SHP77 treated with DMSO at 0.1 percent for 48 hours (cell line): ENCODE measurements at places on chromosomes 3 and 15.
A peak's percentile ranks its signal among the peaks of the same experiment; 100 is the strongest.

DNA sequence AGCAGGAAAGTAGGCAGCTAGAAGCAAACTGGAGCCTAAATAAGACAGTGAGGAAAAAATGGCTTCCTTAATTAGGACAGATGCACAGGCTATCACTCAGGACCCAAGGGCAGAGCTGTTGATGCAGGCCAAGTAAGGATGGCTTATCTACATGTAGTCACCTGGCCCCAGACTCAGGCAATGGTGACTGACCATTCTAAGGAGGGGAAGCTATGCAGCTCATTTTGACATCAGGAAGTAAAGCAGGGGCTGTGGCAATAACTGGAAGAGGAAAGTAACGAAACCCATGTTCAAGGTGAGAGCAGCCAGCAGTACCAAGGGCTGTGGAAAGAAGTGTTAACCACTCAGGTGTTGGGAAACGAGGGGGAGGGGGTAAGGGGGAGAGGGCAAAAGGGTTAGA lies 16.2 kb downstream of the ACAD11 start:
- DNase-seq: no peak

GRCh38 chr15:48733615-48734014 lies 77.3 kb downstream of the CEP152 start:
- DNase-seq: no peak

DNA sequence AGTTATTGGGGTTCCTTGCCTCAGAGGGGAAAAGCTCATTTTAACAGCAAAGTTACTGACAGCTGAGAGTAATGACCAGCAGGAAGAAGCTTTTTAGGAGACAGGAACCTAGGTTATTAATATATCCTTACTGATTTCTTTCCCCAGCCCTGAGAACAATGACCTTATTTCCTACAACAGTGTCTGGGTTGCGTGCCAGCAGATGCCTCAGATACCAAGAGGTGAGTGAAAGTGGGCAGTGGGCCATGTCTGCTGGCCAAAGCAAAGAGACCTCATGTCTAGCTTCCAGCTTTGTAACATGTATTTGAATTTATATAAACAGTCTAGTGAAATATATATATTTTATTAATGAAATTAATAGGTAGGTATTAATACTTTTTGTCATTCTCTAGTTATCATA lies 5.0 kb downstream of the CCNDBP1 start:
- DNase-seq: no peak

GRCh38 chr3:183151821-183152351 lies 10.6 kb downstream of the LAMP3 start:
- DNase-seq: no peak

- no peak for DNase-seq
Observed at GRCh38 chr3:54621184-54621583, 306.7 kb downstream of the LRTM1 start.

DNA sequence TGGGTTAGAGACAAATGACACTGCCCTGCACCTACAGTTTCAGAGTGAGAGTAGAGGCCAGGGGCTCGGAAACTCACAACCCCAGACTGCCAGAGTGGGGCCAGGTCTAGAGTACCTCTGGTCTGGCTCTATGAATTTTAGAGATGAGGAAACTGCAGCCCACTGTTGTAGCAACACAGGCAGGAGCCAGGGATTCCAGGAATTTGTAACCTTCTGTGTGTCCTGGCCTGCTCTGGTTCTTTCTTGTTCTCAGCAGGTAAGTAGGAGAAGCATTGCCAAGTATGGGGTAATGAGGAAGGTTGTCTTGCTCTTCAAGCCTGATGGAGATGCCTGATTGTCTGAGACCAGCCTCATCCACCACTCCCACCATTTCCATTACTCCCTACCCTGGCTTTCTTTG lies 221.8 kb downstream of the UACA start:
- DNase-seq: no peak

DNA sequence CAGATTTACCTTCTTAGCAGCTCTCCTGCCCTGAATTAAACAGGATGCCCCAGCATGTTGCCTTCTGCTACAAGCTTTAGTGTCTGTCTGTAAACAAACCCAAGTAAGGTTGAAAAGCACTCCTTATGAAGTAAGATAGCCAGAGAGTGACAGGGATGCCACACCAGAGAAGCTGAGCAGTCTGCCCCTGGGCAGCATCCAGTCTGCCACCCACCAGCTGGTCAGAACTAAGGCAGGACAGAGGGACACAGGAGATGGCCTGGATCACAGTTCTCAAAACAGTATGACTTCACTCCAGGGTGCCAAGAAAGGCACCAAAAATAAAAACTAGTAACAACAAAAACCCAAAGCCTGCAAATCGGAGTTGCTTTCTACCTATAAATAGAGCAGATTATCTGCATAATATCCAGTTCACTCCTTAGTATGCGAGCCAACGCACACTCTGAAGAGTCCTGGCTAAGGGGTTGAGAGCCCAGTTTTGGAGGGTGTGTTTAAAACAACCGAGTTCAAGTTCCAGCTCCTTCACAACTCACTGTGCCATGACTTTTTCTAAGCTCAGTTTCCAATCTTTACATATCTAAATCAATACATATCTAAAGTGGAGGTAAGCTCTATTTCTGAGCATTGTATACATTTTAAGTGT lies 198.9 kb downstream of the KCNMB2 start:
- DNase-seq: no peak

DNA sequence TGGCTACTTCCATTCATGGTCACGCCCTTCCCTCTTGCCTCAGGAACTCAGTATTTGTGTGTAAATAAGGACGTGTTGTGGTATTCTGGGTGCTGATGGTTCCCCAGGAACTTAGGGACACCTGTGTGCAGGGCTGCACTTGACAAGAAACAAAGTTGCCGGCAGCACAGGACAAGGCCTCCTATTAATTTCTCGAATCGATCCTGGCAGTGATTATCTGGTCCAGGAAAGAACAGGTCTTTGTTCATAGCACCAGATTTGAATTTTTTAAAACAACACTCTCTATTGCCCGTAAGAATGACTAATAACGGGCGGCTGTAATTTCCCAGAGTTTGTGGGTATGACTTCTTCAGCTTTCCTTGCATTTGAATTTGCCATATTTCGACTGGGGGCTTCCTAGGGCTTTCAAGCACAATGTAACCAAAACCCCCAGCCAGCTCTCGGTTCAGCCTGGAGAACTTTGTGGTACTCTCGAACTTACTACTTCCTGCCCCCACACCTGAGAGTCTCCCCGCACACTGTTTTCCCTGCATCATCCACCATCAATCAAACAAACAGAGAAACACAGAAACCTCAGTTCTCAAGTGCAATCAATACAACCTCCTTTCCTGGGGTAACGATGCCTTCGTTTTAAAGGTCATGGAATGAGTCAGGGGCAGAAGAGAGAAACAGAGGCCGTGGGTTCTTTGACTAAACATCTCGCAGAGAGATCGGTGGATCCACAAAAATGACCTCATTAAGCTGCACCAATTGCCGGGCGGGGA lies 241.7 kb upstream of the ICE2 start:
- no peak for DNase-seq

DNA sequence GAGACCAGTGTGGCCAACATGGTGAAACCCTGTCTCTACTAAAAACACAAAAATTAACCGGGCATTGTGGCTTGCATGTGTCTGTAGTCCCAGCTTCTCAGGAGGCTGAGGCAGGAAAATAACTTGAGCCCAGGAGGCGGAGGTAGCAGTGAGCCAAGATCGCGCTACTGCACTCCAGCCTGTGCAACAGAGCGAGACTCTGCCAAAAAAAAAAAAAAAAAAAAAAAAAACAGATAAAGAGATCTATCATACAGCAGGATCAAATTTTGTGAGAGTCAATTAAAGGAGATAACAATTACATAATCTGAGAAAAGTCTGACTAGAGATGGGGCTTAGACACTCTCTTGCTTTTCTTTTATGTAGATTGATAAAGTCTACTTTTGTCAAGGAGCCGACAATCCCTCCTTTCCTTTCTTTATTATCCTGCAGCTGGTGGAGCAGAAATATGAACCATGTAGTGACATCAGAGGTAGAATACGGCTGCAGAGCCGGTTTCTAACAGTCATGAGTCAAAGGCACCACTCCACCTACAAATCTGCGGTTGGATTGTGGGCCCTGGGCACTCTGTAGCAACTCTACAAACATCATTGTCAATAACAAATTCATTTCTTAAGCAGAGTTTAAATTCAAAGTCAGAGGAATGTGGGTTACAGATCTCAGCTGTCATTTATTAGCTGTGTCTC lies 9.0 kb downstream of the C2CD4A start:
- DNase-seq: peak; percentile 92

GRCh38 chr15:63523306-63523990 lies 19.1 kb downstream of the USP3 start:
- DNase-seq: no peak

DNA sequence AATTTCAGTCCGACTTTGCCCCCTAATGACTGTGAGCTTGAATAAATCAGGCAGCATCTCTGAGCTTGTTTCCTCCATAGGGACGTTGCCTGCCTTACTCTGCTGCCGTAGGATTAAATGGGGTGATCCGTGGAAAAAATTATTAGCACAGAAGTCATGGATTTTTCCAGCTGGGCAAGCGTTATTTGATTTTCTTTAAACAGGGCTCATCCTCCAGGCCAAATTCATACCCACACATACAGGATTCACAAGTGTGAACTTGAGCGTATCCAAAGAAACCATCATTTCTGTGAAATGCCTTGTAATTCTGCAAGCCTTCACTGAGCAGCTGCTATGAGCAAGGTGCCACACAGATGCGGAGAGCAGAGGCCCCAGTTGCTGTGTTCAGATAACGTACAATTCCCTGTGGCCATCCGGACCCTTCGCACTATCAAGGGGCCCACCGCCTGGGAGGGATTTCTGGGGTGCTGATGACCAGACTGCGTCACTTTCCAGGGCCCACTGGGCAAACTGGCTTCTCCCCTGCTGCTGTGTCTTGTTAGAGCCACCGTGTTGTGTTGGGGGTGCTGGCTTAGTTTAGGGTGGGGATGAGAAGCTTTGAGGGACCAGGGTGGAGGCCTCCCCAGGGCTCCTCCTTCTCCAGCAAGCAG lies 61.4 kb downstream of the MGLL start:
- no peak for DNase-seq

DNA sequence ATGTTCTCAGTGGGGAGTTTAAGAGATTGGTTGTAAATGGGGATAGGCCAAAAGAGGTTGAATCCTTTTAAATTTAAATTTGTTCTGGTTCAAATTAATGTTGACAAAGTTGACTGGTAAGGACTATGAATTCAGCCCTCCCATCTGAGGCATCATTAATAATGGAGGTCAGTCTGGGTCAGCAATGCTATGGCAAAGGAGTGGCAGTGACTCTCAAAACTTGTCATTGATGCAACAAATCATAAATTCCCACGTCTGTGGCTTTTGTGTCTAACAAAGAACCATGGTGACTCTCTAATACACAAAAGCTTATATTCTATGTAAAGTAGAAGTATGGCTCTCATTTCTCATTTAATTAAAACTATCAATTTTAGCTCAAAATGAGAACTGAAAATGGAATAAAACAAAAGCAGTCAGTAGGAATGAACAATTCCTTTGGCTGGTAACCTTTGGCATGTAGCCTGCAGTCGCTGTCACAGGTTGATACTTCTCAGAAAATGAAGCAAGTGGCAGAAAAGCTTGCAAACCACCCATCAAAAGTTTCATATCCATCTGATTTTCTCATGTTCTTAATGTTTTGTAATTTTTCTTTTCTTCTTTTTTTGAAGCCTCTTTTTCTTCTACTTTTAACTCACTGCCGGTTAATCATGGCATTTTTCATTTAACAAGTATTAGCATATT lies 12.2 kb upstream of the ZBED2 start:
- DNase-seq: no peak

DNA sequence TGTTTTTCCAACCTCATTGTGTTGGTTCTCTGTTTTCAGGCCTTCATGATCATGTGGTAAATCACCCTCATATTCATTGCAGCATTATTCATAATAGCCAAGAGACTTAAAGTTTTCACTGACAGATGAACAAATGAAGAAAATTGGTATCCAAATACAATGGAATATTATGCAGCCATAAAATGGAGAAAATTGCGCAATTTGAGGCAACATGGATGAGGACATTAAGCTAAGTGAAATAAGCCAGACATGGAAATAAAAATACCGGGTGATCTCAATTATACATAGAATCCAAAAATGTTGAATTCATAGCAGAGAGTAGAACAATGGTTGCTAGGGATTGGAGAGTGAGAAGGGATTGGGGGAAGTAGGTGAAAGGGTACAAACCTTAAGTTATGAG lies 491.9 kb upstream of the KCNMB2 start:
- DNase-seq: no peak

DNA sequence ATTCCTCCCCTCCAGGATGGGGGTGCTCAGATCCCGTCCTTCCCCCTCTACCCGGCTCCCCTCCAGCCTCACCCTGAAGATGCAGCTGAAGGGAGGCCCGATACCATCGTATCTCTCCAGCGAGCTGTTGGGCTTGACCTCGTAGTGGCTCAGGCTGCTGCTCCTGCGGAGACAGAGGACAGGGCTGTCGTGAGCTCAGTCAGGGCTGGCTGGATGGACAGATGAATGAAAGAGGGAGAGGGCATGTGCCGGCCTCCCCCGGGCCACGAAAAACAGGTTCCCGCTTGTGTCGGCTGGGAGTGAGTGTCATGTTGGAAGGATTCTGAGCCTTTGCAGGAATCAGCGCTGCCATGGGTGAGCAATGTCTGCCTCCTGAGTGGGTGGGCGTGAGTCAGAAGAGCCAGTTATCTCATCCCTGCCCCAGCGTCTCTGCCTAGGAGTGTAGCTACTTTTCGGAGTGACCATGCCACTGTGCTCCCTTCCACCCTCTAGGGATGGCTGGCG lies 35.2 kb downstream of the FEM1B start:
- DNase-seq: no peak
